Gastroesophageal sphincter (tissue), 4 donors: ENCODE measurements at places on chromosomes 2 and 18. TPM values are rescaled to one million over a fixed set of nuclear protein-coding genes. Genes with fewer than 3 reads are reported as not detected.

The TMEM182 gene
- 0.93 TPM for total RNA-seq

The POTEC gene
- not detected for total RNA-seq

The TRAK2 gene
- 128 TPM for total RNA-seq

The MCEE gene
- 11.9 TPM for total RNA-seq

The OTOS gene
- not detected for total RNA-seq

The CD28 gene
- 2.3 TPM for total RNA-seq

The COL6A3 gene
- 110 TPM for total RNA-seq

The LRRC30 gene
- not detected for total RNA-seq

The SPDYA gene
- 1.6 TPM for total RNA-seq

The CXCR4 gene
- 7.8 TPM for total RNA-seq

The TEKT4 gene
- not detected for total RNA-seq

The HOXD13 gene
- total RNA-seq, result not detected

The TBR1 gene
- not detected for total RNA-seq

The UGT1A8 gene
- total RNA-seq, result not detected

The LYPD1 gene
- 0.62 TPM for total RNA-seq

The BOK gene
- total RNA-seq, result 63.2 TPM

The TMEM178A gene
- total RNA-seq, result 4.0 TPM

The RND3 gene
- total RNA-seq, result 105 TPM

The PRSS56 gene
- not detected for total RNA-seq

The TUBA3E gene
- not detected for total RNA-seq

The CHAC2 gene
- total RNA-seq, result 3.6 TPM

The XDH gene
- total RNA-seq, result under 0.01 TPM

The DHX57 gene
- total RNA-seq, result 17.4 TPM

The CYS1 gene
- 8.6 TPM for total RNA-seq

The CCDC85A gene
- 6.4 TPM for total RNA-seq

The RIT2 gene
- total RNA-seq, result not detected

The SRSF7 gene
- total RNA-seq, result 109 TPM

The SCN2A gene
- total RNA-seq, result 0.47 TPM

The NPAS2 gene
- total RNA-seq, result 22.3 TPM

The ERICH2 gene
- total RNA-seq, result not detected

The SGPP2 gene
- not detected for total RNA-seq

The SIX3 gene
- total RNA-seq, result not detected

The LDLRAD4 gene
- total RNA-seq, result 62.0 TPM

The KIF5C gene
- total RNA-seq, result 5.4 TPM

The KIAA2012 gene
- total RNA-seq, result not detected

The CPO gene
- total RNA-seq, result 2.0 TPM

The ZSCAN30 gene
- total RNA-seq, result 27.2 TPM

The SOS1 gene
- 64.2 TPM for total RNA-seq

The LRATD1 gene
- total RNA-seq, result 12.7 TPM

The CRYBA2 gene
- total RNA-seq, result not detected

The ZBTB7C gene
- total RNA-seq, result 10.6 TPM

The UGT1A3 gene
- total RNA-seq, result not detected

The SLC16A14 gene
- 4.1 TPM for total RNA-seq

The ABCG5 gene
- not detected for total RNA-seq

The IL1R2 gene
- 25.2 TPM for total RNA-seq

The UCN gene
- total RNA-seq, result 2.3 TPM

The ADGRF3 gene
- total RNA-seq, result not detected

The NOP58 gene
- total RNA-seq, result 61.0 TPM

The RETSAT gene
- 44.5 TPM for total RNA-seq

The EGR4 gene
- total RNA-seq, result not detected

The MAPK4 gene
- total RNA-seq, result 9.4 TPM

The AQP12B gene
- not detected for total RNA-seq

The PROM2 gene
- 0.94 TPM for total RNA-seq

The CASP10 gene
- total RNA-seq, result 6.7 TPM

The SLC4A1AP gene
- 19.9 TPM for total RNA-seq

The ARHGEF4 gene
- 22.5 TPM for total RNA-seq

The MRPS5 gene
- 45.8 TPM for total RNA-seq
